GM23248 (cell line): ENCODE measurements at places on chromosomes 16 and 17. TPM values are rescaled to one million over a fixed set of nuclear protein-coding genes. Genes with fewer than 3 reads are reported as not detected.
A peak's percentile ranks its signal among the peaks of the same experiment; 100 is the strongest.

- no peaks in the 10 kb centered on the region for H3K27me3 ChIP-seq
- peaks cover 24% of the 10 kb centered on the region for H3K4me1 ChIP-seq
- peak overlapping the region; percentile 88 for H3K27ac ChIP-seq
- H3K36me3 ChIP-seq = peaks cover 78% of the 10 kb centered on the region
- peak overlapping the region; percentile 34 for H3K4me3 ChIP-seq
These were observed 28.3 kb downstream of the TTC19 start for GRCh38 chr17:16027708-16028584.

The TMEM204 gene
- 40.0 and 43.1 TPM in 2 replicates for total RNA-seq

The NPIPB6 gene
- 0.32 TPM in 1 of 2 replicates, not detected in the other for total RNA-seq

The STUB1 gene
- total RNA-seq = 183 and 201 TPM in 2 replicates

DNA sequence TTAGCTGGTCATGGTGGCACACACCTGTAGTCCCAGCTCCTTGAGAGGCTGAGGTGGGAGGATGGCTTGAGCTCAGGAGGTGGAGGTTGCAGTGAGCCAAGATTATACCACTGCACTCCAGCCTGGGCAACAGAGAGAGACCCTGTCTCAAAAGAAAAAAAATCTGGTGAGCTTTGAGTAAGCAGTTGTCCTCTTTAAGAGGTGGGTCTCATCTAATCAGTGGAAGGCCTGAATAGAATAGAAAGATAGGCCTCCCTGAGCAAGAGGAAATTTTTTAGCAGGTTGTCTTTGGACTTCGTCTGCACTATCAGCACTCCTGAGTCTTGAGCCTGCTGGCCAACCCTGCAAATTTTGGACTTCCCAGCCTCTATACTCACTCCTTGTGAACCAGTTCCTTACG, 266.0 kb upstream of the ZFHX3 start:
- H3K27me3 ChIP-seq = no peaks in the 10 kb centered on the region
- H3K4me3 ChIP-seq = no peak overlapping the region
- DNase-seq = no peak
- no peak overlapping the region for H3K27ac ChIP-seq

The NSRP1 gene
- total RNA-seq = 7.7 and 11.8 TPM in 2 replicates

DNA sequence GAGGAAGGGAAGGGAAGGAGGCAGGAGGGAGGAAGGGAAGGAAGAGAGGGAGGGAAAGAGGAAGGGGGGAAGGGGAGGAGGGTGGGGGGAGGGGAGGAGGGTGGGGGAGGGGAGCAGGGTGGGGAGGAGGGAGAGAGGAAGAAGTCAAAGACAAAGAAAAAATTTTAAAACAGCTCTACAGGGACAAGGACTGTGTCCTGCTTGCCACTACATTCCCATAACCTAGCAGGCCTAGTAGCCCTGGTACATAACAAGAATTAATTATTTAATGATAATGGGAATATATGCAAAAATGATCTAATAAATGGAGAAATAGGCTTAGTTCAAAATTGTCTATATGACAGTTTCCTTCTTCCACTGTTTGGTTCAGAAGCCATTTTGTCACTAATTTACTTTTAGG, 47.6 kb upstream of the NOG start:
- H3K36me3 ChIP-seq = no peaks in the 10 kb centered on the region
- no peaks in the 10 kb centered on the region for H3K4me1 ChIP-seq
- H3K27me3 ChIP-seq = no peaks in the 10 kb centered on the region

DNA sequence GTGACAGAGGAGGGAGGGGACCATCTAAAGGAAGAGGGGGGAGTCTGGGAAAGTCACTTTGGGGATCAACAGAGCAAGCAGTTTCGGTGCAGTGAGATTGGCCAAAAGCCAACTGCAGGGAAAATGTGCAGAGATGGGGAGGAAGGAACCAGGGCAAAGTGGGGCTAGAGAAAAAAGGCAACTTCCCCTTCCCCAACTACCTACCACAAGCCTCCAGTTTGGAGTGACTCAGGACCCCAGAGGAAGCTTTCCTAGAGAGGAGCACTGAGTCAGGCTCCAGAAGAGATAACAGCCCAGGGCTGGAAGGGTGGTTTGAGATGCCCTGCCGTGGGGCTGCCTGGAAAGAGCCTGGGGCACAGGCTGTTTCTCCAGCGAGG, 6.9 kb upstream of the CD300LD start:
- DNase-seq = peak; percentile 7
- no peak overlapping the region for H3K27ac ChIP-seq
- no peaks in the 10 kb centered on the region for H3K4me1 ChIP-seq
- no peak overlapping the region for H3K4me3 ChIP-seq
- H3K36me3 ChIP-seq = no peaks in the 10 kb centered on the region

- no peak overlapping the region for H3K4me3 ChIP-seq
- no peak overlapping the region for H3K27ac ChIP-seq
- no peaks in the 10 kb centered on the region for H3K27me3 ChIP-seq
- no peak for DNase-seq
- no peaks in the 10 kb centered on the region for H3K36me3 ChIP-seq
These were observed 24.8 kb downstream of the CCR7 start for GRCh38 chr17:40540448-40540847.

The MAPT gene
- not detected in 2 replicates for total RNA-seq

GRCh38 chr17:40532520-40533253, 31.3 kb upstream of the TNS4 start:
- no peaks in the 10 kb centered on the region for H3K27me3 ChIP-seq
- peaks cover 46% of the 10 kb centered on the region for H3K4me1 ChIP-seq
- peak overlapping the region; percentile 10 for H3K27ac ChIP-seq
- no peak overlapping the region for H3K4me3 ChIP-seq

GRCh38 chr16:89584768-89585549, 9.4 kb downstream of the CPNE7 start:
- no peak overlapping the region for H3K4me3 ChIP-seq
- no peak for DNase-seq
- no peaks in the 10 kb centered on the region for H3K36me3 ChIP-seq
- no peaks in the 10 kb centered on the region for H3K27me3 ChIP-seq

DNA sequence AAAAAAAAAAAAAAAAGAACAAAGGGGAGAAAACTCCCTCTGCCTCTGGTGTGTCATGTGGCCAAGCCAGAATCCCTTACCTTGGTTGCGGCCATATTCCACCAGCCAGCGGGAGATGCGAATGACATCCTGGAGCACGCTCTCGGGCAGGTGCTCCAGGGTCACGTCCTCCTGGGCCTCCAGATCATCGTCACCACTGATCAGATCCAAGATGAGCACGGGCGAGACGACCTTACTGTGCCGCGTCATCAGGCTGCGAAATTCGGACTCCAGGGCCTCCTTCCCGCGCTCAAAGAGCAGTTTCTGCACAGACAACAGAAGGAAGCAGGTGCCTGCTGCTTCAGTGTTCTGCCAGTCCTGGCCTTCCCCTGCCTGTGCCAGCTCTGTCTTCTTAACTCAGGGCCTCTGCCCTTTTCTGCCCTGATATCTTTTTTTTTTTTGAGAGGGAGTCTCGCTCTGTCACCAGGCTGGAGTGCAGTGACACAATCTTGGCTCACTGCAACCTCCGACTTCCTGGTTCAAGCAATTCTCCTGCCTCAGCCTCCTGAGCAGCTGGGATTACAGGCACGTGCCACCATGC, 5.8 kb downstream of the EXOC7 start:
- H3K4me1 ChIP-seq = peaks cover 11% of the 10 kb centered on the region
- no peaks in the 10 kb centered on the region for H3K27me3 ChIP-seq
- DNase-seq = no peak
- H3K27ac ChIP-seq = no peak overlapping the region

- no peaks in the 10 kb centered on the region for H3K4me1 ChIP-seq
- peaks cover 14% of the 10 kb centered on the region; the same call in 1 of the 2 replicates for H3K27me3 ChIP-seq
- H3K36me3 ChIP-seq = no peaks in the 10 kb centered on the region
- no peak for DNase-seq
- no peak overlapping the region for H3K27ac ChIP-seq
- no peak overlapping the region for H3K4me3 ChIP-seq
These were observed 150.8 kb upstream of the IRX3 start for GRCh38 chr16:54437401-54437800.

DNA sequence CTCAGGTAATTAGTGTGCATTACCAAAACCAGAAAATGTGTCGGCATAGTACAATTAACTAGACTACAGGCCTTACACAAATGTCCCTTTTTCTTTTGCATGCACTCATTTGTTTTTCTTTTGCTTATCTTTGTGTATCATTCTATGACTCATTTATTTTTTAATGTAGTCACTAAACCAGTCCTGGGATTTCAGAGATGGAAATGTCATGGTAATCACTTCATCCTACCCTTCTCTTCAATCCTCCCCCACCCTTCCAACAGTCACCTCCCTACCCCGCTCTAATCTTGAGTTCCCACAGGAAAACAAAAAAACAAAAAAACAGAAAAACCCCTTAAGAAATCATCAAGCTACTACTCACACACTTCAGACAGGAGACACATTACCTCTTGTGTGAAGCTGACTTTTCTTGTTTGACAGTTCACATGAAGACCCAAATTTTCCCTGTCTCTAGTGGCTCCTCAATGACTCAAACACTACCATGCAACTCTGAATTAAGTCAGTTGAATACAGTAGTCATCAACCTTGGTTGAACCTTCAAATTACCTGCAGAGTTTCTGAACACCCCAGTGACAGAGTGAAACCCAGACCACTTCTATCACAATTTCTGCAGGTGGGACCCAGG, 242.4 kb upstream of the SALL1 start:
- peak overlapping the region; percentile 35; the same call in 1 of the 2 replicates for H3K4me3 ChIP-seq
- H3K36me3 ChIP-seq = no peaks in the 10 kb centered on the region
- H3K27ac ChIP-seq = peak overlapping the region; percentile 88
- H3K4me1 ChIP-seq = peaks cover 19% of the 10 kb centered on the region
- peak; percentile 69 for DNase-seq
- no peaks in the 10 kb centered on the region for H3K27me3 ChIP-seq
